MCF 10A (cell line): ENCODE measurements at places on chromosomes 1 and 21.

DNA sequence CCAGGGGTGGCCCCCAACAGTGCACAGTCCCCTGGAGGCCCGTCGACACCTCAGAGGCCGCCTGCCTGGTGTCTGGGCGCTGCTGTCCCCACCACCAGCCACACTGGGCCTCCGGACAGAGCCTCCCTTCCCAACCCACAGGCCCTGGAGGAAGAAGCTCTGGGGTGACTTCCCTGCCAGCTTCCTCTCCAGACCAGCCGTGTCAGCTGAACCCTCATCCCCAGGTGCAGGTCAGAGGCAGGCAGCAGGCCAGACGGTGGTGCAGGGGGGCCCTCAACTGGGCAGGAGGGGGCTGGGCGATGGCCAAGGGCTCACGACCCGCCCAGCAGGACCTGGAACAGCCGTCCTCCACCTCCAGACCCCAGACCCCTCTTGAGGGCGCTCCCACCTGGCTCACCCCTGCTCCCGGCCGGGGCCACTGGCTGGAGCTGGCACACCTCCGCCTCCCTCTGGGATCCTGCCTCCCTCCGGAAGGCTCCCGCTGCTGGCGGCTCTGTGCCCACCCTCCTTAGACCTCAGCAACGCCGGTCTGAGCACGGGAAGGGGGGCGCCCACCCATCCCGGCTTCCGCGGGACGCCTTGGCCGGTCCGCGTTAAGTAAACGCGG is 520 bp downstream of the TNFRSF18 start:
- DNase-seq = no peak

- no peak for DNase-seq
Measured at GRCh38 chr1:184825571-184825970, 70.9 kb upstream of the EDEM3 start.

- no peak for DNase-seq
Measured at GRCh38 chr21:37673801-37674575, 242.3 kb downstream of the KCNJ6 start.

GRCh38 chr1:107572674-107573211 is 392.2 kb downstream of the VAV3 start:
- DNase-seq = peak; percentile 95

GRCh38 chr1:11761988-11762406 is at the start of gene C1orf167:
Gene C1orf167 (plus strand): TSS chr1:11762193. CDS start chr1:11764401, 2,208 bp downstream.
- no peak for DNase-seq

DNA sequence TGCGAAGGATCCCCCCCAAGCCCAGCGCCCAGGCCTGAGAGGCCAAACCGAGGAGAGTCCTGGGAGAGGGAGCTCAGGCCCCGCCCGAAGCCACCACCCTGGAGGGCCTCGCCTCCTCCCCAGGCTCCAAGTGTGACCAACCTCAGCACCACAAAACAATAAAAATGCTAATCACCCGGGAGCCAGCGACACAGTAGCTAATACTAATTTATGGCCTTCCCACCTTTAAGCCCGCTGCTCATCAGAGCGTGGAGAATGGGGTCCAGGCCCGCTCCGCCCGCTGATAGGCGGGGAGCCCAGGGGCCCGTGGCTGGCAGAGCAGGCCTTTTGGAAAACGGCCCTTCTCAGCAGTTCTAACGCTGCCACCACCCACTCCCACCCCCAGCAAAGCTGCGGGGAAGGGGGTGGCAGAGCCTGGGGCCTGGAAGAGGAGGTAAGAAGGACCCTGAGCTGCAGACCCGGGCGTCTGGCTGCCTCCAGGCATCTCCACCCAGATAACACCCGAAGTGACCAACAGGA is 20.4 kb upstream of the TAS1R2 start:
- DNase-seq = no peak

- DNase-seq = no peak
Measured at GRCh38 chr1:219220945-219221344, 47.3 kb downstream of the LYPLAL1 start.

GRCh38 chr1:215141460-215141859 is 58.9 kb downstream of the KCNK2 start:
- no peak for DNase-seq

DNA sequence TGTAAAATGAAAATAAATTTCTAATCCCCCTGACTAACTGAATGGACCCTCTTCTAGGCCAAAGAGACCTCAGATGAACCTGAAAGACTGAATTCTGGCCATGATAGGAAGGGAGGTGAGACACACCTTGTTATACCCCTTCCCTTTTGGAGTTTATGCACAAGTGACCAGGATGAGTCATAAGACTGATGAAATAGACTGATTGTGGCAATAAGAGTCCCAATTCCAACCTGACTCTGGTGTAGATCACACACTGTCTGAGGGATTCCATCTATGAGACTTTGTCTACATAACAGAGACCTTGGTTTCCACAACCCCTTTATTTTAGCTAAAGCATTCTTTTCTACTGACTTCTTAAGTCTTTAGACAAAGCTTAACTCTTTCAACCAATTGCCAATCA is 13.5 kb upstream of the OR2G2 start:
- DNase-seq = peak; percentile 41

DNA sequence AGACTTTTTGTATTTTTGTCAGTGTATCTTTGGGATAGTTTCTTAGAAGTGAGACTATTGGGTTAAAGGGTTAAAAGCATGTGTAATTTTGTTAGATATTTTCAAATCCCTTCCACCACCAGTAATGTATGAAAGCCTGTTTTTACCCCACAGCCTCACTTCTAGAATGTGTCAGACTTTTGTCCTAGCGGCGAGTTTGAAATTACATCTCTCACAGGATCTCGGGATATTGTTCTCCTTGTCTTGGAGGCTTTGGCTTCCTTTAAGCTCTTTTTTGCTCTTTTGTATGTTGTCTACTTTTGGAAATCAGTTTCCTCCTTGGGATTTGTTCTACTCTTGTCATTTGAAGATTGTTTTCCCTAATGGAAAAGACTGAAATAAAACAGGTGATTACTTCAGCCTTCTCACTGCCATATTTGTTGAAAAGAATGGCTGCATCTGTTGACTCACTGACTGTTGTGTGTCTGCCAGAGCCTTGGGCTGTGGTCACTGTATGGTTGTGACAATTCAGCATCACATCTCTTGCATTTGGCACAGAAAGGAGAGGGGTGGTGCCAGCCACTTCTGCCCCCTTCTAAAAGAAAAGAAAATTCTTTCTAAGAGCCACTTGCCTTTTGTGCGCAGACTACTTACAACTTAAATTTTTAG is 22.6 kb downstream of the ST3GAL3 start:
- no peak for DNase-seq

GRCh38 chr1:173413271-173413707 is 63.8 kb upstream of the PRDX6 start:
- DNase-seq = no peak

DNA sequence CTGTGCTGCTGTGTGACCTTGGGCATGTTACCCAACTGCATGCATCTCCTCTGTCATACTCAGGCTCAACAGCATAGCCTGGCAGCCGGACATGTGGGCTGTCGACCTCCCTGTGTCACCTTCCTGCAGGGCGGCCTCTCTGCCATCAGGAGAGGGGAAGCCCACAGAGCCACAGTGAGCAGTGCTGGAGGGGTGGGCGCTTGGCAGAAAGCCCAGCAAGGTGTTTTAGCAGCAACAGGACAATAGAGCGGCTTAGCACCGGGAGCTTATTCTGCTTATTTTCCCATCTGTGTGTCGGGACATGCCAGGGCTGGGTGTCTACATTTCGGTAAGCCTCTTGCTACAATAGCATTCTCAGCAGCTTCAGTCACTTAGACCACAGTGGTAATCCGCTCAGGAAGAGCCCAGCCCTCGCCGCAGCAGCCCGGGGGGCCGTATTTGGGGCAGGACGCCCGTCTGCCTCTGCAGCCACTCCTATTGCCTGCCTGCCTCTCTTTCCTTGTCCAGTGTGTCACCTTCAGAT is 22.8 kb upstream of the CDK18 start:
- peak; percentile 61 for DNase-seq

GRCh38 chr1:199901341-199901740 is 126.2 kb upstream of the NR5A2 start:
- no peak for DNase-seq

GRCh38 chr1:109370712-109371340 is 26.9 kb downstream of the SORT1 start:
- DNase-seq = peak; percentile 64

DNA sequence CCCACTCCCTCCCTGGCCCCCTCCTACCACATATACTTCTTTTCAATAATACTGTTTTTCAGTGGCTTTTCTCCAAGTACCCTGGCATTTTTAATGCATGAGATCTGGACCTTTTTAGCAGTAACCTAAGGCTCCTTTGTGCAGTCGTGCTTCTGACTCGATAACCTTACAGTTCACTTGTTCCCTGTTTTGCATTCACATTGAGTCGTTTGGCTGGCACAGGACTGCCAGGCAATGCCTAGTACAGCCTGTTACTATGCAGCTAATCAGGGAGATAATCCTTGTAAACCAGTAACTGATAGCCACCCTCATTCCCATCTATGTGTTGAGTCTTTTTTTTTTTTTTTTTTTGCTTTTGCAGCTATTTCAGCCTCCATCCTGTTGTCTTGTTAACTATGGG is 3.7 kb downstream of the ATP1B1 start:
- DNase-seq = no peak

- no peak for DNase-seq
Measured at GRCh38 chr1:52305417-52306226, 60.4 kb downstream of the CC2D1B start.

DNA sequence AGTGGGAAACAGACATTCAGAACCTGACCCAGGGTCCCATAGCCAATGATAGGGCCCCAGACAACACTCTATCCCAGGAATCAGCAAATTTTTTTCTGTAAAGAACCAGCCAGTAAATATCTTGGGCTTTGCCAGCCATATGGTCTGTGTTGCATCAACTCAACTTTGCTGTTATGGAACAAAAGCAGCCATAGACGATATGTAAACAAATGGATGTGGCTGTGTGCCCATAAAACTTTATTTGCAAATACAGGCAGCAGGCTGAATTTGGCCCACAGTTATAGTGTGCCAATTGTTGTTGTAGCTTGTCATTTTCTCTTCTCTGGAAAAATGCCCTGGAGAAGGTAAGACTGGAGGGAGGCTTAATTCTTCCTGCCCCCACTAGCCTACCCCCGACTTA is 431.1 kb upstream of the VAMP3 start:
- peak; percentile 38 for DNase-seq

- DNase-seq = no peak
Measured at GRCh38 chr1:68974447-68974846, 477.6 kb upstream of the DEPDC1 start.

- DNase-seq = peak; percentile 50
Measured at GRCh38 chr1:174160109-174160473, 771 bp downstream of the RABGAP1L start.

DNA sequence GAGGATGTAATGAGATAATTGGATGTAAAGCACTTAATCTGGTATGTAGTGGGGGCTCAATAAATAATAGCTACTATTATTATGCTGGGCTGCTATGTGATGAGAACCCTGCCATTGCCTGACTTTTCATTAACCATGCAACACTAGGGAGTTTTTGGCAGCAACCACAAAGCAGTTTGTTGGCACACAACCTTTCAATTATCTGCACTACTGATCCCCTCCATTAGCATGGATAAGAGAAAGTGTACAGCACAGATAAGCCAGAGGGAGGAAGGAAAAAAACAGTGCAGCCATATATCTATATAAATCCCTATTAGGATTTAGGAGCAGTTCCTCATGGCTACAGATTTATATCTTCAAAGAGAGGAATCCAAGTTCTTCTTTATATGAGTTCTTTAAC is 498.5 kb downstream of the NUF2 start:
- DNase-seq = no peak

- no peak for DNase-seq
Measured at GRCh38 chr1:109392037-109392787, 5.5 kb downstream of the SORT1 start.

DNA sequence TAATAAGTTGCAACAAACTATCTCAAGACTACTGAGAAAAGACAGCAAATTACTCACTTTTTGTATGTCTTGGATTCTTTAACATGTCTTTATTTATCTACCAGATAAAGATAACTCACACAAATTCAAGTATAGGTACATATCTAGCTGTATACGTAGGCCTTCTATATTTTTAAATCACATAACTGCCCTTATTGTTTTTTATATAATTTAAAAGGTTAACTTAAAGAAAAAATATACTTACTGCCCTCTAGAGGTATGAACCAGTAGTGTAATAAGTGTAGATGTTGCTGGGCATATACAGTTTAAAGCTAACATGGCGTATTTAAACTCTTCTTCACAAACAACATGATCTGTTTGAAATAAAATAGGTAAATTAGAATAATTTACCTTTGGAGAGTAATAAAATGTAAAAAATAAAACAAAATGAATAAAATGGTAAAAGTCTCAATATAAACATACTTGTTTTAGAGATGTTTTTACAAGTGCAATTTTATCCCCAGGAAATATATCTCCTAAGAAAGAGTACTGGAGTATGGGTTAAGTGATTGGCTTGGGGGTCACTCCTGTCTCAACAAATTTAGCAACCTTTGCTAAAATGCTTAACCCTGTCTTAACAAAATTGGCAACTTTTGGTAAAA is 235.2 kb downstream of the KCNT2 start:
- peak; percentile 57 for DNase-seq

DNA sequence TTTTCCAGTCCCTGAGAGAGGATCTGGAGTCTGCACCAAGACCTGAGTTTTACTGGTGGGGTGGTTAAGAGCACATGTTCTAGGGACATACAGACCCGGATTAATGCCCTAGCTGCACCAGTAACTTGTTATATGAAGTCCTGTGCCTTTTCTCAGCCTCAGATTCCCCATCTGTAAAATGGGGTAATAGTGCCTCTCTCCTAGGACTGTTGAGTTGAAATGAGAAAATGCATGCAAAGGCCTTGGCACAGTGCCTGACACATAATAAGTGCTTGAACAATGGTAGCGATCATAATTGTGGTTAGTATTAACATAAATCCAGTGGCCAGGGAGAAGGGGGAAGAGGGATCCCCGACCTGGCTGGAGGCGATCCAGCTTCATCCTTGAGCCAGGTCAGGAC is 12.3 kb downstream of the AHDC1 start:
- peak; percentile 30 for DNase-seq

GRCh38 chr1:172382406-172382805 is 38.1 kb upstream of the C1orf105 start:
- DNase-seq = no peak

DNA sequence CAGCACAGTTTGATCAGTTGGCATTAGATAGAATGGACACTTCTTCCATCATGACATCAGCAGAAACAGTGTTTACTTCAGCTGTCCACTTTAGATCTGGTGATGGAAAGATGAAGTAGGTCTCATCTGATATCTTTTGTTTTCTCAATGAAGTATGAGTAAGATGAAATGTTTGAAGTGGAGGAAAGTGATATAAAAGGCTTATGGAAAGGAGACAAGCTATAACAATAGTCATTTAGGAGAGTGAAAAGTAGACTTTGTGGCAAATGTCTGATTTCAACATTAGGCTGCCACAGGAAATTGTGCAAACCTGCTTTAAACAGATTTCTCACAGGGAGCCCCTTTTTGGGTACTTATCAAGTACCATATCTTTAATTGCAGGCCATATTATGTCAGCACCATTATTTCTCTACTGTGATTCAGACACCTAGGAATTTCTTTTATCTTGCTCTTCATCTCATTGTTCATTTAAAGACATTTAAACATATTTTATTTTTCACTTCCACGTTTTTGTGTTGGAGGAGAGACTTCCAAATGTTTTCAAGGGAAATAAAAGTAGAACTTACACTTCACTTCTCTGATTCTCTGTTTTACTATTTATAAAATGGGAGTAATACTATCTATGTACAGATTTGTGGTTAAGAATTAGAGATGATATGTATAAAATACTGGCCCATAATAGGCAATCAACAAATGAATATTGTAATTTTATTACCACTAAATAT is 18.1 kb downstream of the PDC start:
- peak; percentile 24 for DNase-seq

GRCh38 chr21:18030248-18030647 is 211.1 kb upstream of the C21orf91 start:
- peak; percentile 1 for DNase-seq
